ENCODE measurements at places on chromosomes 3 and 15.

- DNase-seq = peak; percentile 85
Observed at GRCh38 chr3:126961191-126961790, 21.6 kb upstream of the PLXNA1 start.

DNA sequence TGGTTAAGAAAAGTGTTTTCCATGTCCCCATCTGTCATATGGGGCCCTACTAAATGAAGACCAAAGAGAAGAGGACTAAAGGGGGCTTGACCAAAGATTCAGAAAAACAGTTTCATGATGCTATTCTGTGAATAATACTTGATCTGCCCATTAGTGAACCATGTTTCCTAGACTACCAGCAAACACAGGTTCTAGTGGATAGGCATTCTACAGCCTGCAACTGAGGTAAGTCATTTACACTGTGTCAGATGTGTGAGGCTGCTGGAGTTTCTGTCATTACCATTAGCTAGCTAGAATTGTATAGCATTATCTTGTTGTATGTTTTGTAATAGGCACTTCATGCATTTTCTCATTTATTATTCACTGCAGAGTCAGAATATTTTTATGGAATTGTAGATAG is 6.6 kb downstream of the GPR171 start:
- no peak for DNase-seq

DNA sequence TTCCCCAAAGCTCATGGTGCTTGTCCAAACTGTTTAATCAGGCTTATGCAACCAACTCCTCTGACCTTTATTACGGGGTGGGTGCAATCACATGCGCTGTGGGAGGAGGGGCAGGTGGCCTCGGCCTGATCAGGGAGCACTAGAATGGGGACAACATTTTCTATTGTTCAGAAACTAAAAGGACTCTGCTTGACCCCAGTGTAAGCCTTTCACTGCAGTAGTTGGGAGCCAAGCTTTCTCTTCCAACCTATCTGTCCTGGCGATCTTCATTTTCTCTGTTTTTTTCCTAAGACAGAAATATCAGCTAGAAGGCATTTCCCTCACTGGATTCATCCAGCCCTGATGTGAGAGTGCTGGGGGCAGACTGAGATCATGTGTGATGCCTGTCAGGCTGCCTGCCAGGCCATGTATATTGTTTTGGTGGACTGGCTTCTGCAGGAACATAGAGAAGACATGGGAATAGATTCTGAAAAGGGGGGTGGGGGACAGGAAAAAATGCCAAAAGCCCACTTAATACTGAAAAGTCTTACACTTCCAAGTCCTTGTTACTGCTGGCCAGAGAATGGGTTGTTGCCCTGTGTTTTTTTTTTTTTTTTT is 627.0 kb upstream of the TBL1XR1 start:
- peak; percentile 83 for DNase-seq

DNA sequence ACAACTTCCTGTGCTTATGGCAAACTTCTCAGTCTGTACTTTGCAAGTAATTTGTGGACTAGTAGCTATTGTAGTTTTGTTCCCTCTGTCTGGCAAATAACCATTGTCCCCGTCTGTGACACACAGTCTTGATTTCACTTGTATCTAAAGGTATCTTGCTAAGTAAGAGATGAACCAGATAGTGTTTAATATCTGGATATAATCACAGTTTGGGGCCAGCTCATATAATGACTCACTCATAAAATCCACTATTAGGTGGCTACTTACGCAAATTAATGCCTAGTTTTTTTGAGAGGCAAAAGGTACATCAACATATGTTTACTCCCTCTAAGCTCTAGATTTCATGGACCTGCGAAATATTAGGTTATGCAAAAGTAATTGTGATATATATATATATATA is 30.4 kb downstream of the VGLL3 start:
- no peak for DNase-seq

DNA sequence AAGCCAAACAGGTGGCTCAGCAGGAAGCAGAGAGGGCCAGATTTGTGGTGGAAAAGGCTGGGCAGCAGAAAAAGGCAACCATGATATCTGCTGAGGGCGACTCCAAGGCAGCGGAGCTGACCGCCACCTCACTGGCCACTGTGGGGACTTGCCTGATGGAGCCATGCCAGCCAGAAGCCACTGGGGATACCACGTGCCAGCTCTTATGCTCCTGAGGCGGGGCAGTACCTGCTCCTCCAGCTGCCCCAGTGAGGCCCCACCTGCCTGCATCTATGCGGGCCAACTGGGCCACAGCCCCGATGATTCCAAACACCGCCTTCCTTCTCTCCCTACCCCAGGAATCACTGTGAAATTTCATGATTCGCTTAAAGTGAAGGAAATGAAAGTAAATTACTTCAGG is 22.9 kb upstream of the ARIH1 start:
- DNase-seq = no peak

DNA sequence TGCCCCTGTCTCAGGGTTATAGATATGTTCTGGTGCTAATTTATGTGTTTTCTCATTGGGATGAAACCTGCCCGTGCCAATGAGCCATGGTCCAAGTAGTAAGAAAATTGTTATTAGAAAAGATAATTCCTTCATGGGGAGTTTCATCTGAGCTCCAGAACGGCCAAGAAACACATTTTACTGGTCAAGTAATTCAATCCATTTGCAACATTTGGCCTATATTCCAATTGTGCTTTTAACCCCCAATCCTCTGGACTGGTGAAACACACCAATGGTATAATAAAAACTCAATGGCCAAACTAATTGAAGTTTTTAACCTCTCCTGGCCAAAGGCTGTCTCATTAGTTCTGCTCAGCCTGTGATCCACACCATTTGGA is 53.7 kb upstream of the XCR1 start:
- no peak for DNase-seq

DNA sequence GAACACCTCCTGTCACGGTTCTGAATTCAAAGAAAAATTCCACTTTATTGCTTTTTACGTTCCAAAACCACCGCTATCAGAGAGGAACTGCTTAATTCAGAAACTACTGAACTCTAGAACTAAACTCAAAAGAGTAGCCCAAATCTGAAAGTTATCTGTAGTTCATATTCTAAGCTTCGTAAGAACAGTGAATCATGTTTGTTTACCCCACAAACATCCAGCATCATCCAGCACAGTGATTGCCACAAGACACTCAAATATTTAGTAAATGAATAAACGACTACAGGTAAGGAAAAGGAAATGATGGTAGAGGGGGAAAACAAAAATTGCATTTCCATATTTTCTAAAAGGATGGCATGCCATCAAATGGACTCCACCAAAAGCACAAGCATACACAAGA is 32.3 kb downstream of the VPS13C start:
- no peak for DNase-seq

GRCh38 chr3:177676148-177676547 is 478.9 kb upstream of the TBL1XR1 start:
- no peak for DNase-seq

GRCh38 chr3:12286927-12287726 is 1.7 kb upstream of the PPARG start:
- DNase-seq = no peak

DNA sequence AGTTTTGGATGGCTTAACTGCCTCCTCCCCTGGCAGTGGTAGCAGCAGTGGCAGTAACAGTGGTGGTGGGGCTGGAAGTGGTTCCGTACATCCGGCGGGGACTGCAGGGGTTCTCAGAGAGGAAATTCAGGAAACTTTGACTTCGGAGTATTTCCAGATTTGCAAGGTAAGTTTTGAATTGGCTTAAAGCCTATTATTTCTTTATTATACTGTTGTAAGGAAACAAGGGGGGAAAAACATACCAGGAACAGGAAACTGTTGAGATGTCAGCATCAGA is 1.5 kb downstream of the STXBP5L start:
- no peak for DNase-seq

- no peak for DNase-seq
Observed at GRCh38 chr3:195043607-195044339, 227.2 kb downstream of the XXYLT1 start.

GRCh38 chr3:4695846-4696245 is 202.7 kb downstream of the ITPR1 start:
- DNase-seq = no peak

- no peak for DNase-seq
Observed at GRCh38 chr3:63951492-63952247, 39.5 kb upstream of the SCAANT1 start.

DNA sequence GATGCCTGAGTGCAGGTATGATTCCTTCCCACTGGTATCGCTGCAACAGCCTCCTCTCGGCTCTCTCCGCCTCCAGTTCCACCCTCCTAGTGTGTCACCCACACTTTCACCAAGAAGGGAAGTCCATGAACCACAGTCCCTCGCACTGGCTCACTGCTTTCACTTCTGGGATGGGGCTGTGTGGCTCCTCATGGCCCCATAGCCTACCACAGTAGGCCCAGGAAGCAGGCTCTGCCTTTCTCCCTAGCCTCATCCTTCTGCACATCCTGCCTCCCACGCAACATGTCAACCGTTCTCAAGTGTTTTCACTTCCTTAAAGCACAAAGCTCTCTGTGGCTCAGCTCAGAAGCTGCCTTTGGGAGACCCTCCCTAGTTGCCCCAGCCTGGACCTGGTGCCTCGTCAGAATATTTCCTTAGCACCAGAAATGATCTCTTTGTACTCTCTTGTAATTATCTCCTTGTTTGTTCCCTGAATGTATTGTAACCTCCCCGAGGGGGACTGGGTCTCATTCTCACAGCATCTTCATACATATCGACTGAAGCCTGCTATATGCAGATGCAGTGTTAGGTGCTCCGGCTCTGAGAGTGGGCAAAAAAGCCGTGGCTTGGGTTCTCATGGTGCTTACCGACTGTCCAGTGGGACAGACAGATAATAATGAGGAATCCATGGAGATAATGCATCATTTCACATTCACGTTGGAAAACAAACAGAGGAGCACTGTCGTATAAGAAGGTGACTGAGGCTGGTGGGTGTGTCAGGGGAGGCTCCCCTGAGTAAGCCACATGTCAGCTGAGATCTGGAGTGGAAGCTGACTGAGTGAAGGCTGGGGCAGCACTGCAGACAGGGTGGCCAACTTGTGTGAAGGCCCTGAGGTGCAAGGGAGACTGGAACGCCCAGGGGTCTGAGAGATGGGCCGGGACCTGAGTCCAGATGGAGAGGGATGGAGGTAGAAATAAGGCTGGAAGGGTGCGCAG is 107.1 kb downstream of the DGKG start:
- DNase-seq = no peak

DNA sequence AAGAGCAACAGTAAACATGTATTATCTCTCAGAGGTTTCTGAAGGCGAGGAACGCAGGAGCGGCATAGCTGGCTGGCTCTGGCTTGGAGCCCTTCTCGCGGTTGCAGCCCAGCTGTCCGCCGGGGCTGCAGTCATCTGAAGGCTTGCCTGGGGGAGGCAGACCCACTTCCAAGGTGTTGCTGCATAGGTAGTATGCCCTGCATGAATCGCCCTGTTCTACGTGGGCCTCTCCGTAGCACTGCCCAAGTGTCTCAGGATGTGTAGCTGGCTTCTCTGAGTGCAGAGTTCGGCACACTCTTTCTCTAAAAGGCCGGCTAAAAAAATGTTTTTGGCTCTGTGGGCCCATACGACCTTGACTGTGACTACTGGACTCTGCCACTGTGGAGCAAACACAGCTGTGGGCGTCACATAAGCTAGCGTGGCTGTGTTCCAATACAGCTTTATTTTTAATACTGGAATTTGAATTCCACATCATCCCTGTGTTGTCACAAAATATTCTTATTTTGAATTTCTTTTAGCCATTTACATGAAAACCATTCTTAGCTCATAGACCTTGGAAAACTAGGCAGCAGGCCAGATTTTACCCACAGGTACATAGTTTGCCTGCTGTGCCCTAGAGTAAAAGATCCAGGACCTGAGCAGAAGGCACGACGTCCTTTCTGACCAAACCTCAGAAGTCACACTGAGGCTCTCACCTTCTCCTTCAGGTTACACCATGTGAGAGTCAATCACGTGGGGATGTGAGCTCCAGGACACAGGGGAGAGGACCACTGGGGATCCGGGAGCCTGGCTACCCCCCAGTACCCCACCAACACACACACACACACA is 55.9 kb downstream of the PGPEP1L start:
- DNase-seq = no peak

GRCh38 chr15:70154718-70155347 is 57.1 kb upstream of the TLE3 start:
- DNase-seq = no peak

DNA sequence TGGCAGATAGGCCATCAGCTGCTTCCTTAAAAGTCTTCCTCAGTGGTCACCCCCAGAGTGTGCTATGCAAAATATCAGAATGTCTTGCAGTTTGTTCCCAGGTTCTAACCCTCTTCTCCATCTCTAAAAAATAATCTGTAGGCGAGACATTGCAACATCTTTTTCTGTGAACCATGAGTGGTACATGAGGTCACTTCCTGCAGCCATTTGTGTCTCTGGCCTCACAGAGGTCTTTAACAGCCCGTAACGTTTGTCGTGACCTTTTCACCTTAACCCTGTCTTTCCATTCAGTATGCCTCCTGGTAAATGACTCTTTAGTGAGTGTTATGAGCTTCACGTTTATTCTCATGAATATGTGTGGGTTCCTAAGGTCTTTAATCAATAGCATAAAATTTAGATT is 145.4 kb downstream of the KLHL25 start:
- DNase-seq = no peak

DNA sequence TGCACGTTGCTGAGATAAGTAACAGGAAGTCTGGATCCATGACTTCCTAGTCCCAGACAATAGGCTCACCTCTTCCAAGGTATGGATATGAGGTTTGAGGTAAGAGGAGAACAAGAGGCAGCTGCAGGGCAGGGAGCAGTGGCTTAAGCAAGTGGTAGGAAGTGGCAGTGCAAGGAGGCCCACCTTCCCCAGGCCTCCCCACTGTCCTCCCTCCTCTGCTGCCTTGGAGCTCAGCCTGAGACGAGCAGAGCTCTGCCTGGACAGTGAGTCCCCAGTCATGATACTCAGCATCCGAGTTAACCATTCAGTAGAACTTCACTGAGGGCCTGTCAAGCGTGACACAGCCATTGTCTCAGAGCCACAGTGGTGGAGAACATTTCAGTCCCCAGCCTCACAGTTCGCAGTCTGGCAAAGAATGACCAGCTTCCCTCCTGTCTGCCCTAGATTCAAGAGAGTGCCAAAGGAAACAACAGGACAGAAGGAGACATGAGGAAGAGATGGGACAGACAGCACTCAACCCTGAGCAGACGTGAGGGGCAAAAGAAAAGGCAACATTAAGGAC is 41.4 kb upstream of the BOC start:
- DNase-seq = no peak

DNA sequence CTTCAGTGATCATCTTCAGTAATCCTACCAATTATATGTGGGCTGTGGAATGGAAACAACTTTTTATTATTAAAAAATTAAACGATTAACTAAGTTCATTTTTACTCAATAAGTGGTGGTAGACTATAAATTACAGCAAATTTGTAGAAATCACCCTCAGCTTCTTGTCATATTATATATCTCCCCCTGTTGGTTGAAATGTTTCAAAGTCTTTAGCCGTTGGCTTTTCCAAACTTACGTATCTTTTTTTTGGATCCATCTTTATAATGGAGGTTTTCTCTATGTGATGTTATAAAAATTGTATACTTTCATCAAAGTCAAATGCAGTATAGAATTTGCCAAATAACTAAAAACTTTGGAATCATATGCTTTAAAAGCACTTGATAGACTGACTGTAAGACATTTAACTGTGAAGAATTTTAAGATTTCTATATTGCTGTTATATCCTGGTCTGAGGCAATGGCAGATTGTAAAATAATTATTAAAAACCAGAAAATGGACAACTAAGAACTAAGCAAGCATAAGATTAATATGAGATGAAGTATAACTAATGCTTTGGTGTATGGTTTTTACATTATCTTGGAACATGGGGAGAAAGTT is 44.7 kb downstream of the ATP11B start:
- no peak for DNase-seq

GRCh38 chr15:72535911-72536310 is 61.8 kb downstream of the ARIH1 start:
- no peak for DNase-seq
